GM06990 (cell line): ENCODE measurements at places on chromosomes 13 and 19.

DNA sequence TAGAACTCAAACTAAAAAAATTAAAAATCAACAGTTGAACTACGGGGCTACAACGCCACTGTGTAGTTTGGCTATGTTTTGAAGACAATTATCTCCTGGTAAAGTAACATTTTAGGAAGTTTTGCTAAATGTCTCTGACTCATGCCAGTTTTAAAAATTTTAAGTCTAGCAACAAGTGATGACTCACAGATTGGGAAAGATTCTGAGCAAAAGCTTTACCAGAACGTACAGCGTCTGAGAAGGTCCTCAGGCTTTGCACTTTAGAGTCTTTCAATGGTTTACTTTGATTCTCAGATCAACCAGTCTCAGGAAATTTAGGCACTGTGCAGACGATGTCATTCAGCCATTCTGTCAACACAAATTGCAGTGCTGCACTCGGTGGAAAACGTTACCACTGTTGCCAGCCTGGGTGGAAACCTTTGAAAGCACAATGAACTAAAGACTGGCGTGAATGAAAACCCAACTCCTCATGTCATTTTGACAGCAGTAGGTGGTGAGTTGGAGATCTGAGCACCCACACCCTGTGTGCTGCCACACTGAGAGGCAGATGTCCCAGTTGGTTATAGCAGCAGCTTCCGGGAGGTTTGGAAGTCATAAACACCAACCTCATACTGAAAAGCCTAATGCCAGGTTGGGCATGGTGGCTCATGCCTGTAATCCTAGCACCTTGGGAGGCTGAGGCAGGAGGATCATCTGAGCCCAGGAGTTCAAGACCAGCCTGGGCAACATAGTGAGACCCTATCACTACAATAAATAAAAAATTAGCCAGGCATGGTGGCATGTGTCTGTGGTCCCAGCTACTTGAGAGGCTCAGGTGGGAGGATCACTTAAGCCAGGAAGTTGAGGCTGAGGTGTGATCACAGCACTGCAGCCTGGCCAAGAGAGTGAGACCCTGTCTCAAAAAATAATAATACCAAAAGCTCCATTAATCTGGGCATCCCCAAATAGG lies 6.3 kb upstream of the WTIP start:
- no peak for DNase-seq

DNA sequence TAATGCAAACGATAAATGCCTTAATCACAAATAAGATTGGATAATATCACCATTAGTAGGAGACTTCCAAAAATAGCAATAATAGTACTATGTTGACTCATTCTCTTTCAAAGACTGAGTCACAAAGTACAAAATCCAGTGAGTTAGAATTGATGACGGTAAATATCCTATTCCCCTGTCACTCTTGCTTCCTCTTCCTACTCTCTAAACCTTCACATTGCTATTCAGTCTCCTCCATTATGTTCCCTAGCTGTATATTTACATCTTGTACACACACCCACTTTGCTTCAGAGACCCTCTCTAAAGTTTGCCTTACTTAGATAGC lies 26.3 kb upstream of the INTS6 start:
- no peak for DNase-seq

DNA sequence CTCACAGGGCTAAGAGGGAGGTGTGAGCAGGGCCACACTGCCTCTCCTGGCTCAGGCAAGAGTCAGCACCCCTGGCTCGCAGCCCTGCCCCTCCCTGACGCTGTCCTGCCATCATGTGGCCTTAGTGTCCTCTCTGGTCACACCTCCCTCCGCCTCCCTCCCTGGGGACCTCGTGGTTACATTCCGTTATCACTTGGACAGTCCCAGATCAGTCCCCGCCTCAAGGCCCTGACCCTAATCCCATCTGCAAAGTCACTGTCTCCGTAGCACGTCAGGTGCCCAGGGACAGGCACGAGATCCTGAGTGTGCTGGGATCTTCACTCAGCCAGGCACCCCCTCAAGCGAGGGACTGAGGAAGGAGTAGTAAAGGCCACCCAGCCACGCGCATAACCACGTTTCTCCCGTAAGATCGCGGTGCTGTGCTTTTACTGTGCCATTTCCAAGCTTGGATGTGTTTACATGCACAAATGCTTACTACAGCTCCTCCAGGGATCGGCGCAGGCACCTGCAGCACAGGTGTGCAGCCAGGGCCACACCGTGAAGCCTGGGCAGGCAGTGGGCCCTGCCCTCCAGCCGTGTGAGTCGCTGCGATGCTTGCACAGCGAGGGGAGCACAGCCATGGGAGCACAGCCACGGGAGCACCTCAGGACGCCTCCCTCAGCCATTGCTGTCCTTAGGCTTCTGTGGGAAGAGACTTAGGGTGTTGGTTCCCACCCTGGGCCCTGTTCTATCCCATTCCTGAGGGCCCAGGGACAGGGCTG lies 10.7 kb upstream of the TMEM255B start:
- no peak for DNase-seq

- DNase-seq, result peak; percentile 84
These were observed 9.4 kb downstream of the OCEL1 start for GRCh38 chr19:17235300-17235970.

- no peak for DNase-seq
These were observed 3.7 kb upstream of the SIN3B start for GRCh38 chr19:16825312-16826052.

DNA sequence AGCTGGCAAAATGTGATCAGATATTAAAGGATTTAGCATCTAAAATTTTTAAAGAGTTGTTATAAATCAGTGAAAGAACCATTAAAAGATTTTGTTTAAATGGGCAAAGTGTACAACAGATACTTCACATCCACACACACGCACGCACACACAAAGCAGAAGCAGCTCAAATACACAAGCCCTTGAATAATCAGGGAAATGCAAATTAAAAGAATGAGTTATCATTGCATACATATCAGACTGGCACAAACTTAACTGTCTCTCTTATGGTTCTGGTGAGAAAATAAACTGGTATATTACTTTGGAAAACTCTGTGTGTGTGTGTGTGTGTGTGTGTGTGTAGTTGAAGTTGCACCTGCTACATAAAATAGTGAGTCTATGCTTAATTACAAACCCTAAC lies 59.3 kb downstream of the CRYL1 start:
- DNase-seq, result no peak

DNA sequence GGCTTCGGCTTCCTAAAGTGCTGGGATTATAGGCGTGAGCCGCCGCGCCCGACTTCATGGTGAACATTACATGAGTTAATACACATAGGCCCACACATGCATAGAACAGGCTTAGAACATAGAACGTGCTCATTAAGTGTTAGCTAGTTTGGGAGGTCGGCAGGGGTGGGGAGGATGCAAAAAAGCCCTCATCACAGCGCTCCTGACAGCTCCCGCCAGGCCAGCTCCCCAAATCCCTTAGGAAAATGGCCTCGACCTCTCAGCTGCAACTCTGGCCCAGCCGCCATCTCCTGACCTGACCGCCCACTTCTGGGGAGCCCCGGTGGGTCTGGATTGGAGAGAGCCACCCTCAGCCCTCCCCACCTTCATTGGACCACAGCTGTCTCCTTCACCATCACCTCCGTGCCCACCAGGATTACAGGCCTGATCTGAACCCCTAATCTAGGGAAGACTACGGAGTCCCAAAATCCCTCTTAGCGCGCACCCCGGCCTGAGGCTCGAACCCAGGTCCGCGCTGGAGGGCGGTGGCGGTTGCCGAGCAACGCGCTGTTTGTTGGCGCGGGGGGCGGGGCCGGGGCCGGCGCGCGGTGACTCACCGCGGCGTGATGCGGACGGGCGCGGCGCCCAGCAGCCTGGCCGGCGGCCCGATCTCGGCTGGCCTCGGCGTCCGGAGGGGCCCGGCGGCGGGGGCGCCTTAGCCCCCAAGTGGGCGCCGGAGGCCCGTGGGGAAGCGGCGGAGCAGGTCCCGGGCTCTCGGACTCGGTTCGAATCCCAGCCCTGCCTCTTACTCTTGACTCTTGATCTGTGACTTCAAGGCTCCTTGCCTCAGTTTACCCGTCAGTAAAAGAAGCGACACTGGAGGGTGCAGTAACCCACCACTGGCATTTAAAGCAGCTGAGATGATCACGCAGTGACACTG lies 26.7 kb upstream of the NANOS3 start:
- DNase-seq, result peak; percentile 65

DNA sequence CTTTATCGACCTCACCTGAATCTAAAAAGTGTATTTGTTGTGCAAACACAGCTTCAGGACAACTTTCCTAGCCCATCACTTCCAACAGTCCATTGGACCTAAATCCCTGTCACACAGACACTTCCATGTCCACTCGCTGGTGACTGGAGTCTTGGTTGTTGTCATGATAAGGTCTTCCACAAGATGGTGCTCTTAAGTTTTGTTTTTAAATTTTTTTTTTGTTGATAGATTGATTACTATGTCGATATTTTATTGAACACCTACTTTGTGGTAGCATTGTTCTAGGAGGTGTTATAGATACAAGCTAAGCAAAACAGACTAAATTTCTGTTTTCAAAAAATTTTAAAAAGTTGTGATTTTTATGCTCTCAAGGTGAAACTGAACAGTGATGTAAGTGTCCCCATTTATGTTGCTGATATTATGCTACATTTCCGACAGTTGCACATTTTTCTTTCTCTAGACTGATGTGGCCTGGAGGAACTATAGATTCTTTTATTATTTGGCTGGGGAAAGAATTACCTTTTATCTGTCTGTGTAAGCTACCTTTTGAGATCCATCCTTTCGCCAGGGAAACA lies 8.1 kb upstream of the ERICH6B start:
- no peak for DNase-seq

- DNase-seq, result no peak
These were observed 43.2 kb downstream of the RCBTB2 start for GRCh38 chr13:48489666-48490065.

DNA sequence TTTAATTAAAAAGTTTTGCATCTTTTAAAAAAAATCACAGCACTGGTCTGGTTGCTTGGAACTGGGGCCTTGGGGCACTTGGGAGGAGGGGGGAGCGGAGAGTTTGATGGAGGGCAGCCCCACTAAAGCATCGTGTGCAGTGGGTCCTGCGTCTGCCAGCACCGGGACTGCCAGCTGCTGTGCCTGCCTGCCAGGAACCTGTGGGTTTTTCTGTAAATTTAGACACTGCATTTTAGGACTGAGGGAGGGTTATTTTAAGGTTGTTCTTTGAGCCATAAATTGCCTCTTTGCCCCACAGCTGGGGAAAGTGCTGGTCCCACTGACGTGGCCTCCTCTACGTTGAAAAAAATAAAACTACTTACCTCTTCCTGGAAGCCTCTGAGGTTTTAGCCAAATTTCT lies 2.9 kb downstream of the KLF2 start:
- DNase-seq, result no peak

GRCh38 chr13:32001154-32001768 lies 30.3 kb upstream of the FRY start:
- peak; percentile 11 for DNase-seq

- no peak for DNase-seq
These were observed 1.4 kb downstream of the FZR1 start for GRCh38 chr19:3507371-3508120.

DNA sequence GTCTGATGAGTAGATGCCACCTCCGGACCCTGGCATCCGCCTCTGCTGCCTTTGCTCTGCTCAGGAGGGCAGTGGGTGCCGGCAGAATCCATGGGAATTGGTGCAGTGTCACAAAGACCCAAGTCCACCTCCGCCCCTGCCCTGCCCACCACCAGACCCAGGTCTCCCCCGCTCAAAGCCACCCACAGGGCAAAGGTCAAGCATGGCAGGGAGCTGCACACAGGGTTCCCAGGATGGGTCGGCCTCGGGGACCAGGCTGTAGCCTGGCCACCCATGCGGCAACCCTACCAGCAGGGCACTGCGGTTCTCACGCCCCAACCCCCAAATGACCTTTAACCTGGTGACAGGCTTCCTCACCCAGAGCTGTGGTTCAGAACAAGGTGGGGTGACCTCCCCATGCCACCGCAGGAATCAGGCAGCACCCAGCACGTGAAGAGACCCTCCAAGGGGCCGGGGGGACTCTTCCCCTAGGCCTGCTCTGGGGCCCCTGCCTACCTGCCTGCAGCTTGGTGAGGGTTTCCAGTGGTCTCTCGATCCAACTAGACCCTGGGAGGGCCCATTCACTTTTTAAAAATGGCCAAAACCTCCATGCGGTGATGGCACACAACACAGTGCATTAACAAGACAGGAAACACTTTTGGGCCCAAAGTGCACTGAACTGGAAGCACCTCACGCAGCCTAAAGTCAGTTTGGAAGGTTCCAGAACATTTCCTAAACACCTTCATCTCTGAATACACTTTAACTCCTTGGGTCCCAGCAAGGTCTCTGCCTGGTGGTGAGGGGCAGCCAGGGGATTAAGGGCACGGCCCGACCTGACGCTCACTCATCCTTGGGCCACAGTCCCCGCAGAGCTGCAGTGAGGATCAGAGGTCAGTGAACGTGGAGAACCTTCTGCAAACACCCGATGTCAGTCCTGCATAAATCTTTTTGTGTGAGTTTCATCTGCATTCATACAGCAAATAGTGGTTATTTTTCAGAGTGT lies 11.0 kb downstream of the GAS6 start:
- DNase-seq, result no peak

DNA sequence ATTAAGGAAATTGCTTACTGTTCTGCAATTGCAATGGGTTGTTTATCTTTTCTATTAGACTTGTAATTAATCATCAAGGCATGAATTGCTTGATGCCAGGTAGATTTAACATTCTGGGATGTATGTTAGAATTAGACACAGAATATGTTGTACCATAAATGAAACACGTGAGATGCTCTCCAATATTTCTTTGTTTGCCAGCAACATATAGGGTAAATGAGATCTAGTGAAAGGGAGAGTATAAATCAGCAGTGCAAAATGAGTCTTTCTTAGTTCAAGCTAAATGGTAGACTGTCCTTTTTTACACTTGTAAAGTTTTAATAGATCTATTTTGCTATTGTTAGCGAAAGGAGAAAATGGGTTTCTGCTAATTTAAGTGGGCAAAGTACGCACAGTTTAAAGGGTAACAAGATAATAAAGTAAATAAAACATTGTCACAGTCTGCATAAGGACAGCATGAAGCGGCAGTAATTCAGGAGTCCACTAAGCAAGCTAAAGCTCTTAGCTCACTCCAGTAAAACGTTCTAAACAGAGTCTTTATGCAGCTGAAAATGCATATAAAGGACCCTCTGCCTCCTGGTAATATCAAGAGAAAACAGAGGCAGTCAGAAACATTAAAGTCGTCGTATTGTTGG lies 1137.1 kb downstream of the OLFM4 start:
- DNase-seq, result no peak

- DNase-seq, result no peak
These were observed 104.7 kb upstream of the KL start for GRCh38 chr13:32911506-32911905.

- DNase-seq, result no peak
These were observed 149.0 kb upstream of the SOX1 start for GRCh38 chr13:111917901-111918300.

- no peak for DNase-seq
These were observed 62.0 kb downstream of the RFX2 start for GRCh38 chr19:6048348-6048747.
